ENCODE measurements at places on chromosomes 6 and 20.

GRCh38 chr6:81997090-81997926 lies 244.8 kb upstream of the TENT5A start:
- DNase-seq = no peak

GRCh38 chr6:75244063-75244584 lies 523 bp upstream of the COX7A2 start:
- no peak for DNase-seq

- DNase-seq = no peak
Measured at GRCh38 chr6:81940451-81940985, 188.0 kb upstream of the TENT5A start.

DNA sequence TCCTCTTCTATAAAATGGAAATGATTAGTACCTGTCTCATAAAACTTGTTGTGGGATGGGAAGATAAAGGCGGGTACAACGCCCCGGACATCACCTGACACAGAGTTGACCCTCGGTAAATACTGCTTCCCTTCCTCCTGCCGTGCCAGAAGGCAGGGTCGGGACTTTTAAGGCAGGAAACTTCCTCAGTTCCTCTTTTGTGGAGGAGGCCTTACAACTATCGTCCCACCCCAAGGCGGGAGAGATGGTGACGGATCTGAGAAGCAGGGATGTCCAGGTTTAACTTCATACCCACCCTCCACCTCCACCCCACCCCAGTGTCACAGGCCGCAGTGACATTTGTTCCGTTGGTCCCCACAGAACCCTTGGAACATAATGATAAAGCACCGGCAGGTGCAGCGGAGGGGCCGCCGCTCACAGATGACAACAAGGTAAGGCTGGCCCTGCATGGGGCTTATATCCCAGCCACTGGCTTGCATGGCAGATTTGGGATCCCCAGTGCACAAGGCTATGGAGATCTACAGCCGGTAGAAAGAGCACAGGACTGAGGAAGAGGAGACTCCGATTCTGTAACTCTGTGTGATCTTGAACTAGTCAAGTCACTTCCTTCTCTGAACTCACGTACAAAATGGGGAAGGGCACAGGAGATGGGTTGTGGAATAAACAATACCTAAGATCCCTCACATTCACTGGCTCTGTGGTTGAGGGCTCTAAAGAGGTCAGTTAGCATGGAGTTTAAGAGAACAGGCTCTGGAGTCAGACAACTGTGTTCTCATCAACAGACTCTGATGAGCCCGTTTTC lies 764 bp downstream of the DNTTIP1 start:
- DNase-seq = peak; percentile 51

- no peak for DNase-seq
Measured at GRCh38 chr6:30122515-30122914, 9.6 kb upstream of the TRIM31 start.

DNA sequence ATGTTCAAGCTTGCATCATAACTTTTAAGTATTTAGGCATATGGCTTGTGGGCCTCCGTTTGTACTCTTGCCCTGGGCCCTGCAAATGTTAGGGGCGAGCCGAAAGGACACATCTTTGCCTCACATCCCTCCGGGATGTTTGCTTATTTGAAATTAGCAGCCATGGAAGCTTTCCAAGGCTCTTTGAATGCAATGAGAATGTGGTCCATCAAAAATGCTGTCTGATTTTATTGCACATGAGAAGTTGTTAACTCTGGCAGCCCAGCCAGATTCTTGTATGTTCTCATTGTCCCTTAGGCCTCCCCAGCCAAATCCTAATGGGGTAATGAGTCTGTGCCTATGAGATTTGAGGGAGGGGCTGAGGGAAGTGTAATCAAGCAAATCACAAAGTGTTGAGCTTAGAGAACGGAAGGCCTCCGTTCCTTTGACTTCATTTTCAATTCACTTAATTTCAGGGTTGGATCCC lies 261.2 kb upstream of the MARCKS start:
- no peak for DNase-seq

DNA sequence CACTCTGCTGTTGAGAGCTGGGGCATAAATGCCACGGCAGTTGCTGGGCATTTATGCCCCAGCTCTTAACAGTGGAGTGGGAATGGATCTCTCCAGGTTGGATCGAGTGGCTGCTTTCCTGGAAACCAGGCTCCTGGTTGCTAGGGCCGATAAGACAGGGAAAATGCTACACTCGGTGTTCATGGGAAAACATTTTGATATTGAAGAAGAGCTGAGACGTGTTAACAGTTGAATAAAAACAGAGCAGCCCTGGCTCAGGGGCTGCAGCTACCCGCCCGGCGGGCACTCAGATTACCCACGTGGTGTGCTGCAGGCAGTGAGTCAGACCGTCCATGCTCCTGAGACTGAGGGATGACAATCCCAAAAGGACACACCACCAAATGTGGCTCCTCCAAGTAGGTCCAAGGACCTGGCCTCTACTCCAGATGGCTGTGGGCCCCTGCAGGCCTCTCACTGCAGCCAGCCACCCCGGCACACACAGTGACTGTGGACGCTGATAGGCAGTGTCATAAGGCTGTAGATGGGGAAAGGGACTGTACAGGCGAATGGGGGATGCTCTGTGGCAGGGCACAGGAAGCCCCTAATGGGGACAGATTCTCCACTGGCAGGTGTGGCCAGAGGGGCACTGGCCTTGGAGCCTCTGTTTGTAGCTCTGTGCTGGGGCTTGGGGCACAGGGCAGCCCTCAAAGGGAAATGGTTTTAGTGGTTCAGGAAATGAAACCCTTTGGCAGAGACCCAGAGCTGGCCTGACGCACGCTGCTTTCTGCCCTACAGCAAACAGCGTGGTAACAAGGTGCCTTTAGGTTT lies 237.8 kb downstream of the LY86 start:
- peak; percentile 78 for DNase-seq

DNA sequence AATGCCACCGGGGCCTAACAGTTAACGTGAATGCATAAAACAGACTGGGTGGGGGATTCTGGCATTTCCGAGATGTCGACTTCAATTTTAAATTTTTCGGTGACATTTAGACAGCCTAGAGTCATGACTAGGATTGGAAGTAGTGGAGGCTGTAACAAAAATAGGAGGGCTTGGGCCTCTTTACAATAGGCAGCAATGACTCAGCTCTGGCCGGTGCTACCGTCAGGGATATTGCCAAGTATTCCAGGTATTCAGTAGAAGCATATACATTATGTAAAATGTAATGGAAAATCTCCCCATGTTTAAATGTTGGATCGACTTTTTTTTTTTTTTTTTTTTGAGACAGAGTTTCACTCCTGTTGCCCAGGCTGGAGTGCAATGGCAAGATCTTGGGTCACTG lies 136.2 kb upstream of the STMND1 start:
- DNase-seq = no peak

GRCh38 chr6:24052590-24052961 lies 73.4 kb upstream of the NRSN1 start:
- DNase-seq = no peak

GRCh38 chr6:69105288-69105687 lies 470.2 kb downstream of the ADGRB3 start:
- DNase-seq = no peak

GRCh38 chr6:65979120-65979519 lies 272.1 kb upstream of the EYS start:
- DNase-seq = no peak

GRCh38 chr20:3927486-3928291 lies 38.5 kb downstream of the PANK2 start:
- peak; percentile 90 for DNase-seq

DNA sequence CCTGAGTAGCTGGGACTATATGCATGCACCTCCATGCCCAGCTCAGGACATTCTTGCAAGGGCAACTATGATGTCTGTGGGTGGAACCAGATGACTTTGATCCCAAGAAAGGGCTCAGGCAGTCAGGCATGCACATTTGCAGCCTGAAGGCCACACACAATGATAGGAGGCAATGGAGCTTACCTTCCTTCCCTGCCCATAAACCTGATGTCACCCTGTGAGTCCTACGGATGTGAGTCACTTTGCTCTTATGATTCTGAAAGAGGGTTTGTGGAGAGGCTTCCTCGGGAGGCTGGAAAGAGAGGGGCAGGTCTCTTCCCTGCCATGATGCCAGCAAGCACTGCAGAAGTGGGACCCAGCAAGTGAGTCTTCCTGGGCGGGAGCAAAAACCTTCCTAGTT lies 202.4 kb downstream of the LY86 start:
- no peak for DNase-seq

DNA sequence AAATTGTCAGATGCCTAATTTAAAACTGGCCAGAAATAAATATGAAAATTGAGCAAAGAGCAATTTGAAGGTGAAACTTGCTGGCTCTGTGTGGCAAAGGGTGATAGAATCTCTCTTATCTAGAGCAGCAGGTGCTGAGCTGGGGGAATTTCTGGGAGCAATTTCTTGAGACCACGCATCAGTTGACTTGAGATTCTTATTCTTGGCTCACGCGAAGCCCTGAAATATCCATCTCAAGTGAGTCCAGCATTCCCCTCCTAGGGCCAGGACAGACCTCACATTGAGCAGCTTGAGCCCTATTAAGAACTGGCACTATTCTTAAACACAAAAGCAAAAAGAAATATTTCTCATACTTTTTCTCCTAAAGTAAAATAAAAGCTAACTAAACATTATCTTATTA lies 66.3 kb downstream of the MAP7 start:
- no peak for DNase-seq

DNA sequence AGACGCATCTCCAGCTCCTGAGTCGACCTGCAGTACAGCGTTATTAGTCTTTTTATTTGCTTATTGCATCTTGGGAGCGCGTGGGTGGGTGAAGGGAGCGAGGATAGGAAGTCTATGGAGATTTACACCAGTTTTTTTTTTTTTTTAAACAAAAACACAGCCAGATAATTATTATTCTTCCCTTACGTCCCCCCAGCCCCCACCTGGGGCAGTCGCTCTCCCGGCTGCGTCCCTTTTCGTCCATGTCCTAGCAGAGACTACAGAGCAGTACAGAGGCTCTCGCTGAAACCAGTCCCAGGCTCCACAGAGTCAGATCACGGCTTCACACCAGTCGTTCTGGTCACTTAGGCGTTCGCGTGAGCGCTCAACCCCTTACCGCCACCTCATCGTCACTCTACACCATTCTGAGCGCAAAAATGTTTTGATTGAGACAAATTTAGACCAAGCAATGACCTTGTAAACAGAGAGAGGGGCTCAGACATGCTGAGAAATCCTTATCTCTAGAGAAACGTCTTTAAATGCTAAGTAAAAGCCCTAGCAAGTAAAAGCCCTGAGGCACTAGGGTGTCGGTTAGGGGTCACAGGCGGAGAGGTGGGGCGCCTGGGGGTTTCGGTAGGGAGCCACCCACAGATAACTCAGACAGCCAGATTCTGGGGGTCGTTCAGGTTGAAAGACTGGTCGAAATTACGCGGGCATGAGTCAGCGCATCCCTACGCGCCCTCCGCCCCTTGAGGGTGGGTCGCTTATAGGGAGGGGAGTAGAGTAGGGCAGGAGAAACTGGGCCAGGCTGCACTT lies 975 bp upstream of the PPT2 start:
- no peak for DNase-seq

- no peak for DNase-seq
Measured at GRCh38 chr6:2434116-2434515, 188.7 kb upstream of the GMDS start.

- no peak for DNase-seq
Measured at GRCh38 chr6:153073841-153074240, 57.2 kb downstream of the RGS17 start.

- no peak for DNase-seq
Measured at GRCh38 chr6:78525976-78526375, 341.4 kb upstream of the IRAK1BP1 start.

GRCh38 chr6:67231092-67231491 lies 1404.0 kb upstream of the ADGRB3 start:
- no peak for DNase-seq

- DNase-seq = no peak
Measured at GRCh38 chr6:41284726-41285125, 1.8 kb downstream of the TREM1 start.

DNA sequence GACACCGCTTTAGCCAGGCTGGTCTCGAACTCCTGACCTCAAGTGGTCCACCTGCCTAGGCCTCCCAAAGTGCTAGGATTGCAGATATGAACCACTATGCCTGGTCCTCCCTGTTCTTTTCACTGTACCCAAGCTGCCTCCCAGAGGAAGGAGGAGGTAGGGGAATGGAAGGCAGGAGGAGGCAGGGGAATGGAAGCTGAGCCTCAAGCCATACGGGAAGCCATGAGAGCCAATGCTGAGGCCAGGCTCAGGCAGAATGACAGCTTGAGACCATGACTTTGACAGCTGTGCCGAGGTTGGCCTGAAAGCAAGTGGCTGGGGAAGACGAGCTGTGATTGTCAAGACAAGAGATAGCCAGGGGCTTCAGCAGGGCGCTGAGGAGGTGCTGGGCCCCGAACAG lies 13.6 kb upstream of the ZNF335 start:
- no peak for DNase-seq

GRCh38 chr6:154950979-154951344 lies 44.2 kb upstream of the TIAM2 start:
- no peak for DNase-seq

- no peak for DNase-seq
Measured at GRCh38 chr20:62816031-62816883, 593 bp upstream of the COL9A3 start.

DNA sequence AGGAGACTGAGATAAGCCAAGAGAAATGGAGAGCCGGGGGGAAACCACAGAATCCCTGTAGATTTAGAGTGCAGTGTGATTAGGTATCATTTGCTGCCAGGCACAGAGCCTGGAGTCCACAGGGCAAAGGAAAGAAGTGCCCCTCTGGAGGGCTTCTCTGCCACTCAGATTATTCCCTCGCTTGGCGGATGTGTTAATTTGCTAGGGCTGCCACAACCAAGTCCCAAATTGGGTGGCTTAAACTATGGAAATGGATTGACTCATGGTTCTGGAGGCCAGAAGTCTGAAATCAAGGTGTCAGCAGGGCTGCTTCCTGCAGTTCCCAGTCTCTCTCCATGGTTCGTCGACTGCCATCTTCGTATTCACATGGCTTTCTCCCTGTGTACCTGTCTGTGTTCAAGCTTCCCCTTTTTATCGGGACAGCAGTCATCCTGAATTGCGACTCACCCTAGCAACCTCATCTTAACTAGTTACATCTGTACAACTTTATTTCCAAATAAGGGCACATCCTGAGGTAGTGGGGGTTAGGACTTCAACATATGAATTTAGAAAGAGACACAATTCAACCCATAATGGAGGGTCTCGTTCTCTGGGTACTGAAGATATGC lies 122.2 kb downstream of the ANKRD60 start:
- DNase-seq = no peak

DNA sequence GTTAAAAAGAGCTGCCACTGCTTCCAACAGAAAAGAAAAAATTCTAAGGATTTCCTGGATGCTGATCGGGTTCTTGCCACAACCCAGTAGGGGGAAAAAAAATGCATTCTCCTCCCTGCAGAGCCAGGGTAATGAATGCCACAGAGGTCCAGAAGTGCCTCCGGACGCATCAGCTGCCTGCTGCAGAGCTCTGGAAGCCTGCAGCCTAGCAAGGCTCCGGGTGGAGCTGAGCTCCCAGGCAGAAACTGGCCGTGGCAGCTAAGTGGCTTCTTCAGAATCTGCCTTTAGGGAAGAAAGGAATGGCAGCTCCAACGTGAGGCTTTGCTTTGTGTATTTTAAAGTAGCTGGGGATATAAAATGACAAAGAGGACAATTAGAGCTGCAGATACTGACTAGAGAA lies 155.0 kb downstream of the CFAP61 start:
- no peak for DNase-seq

GRCh38 chr6:47057830-47058540 lies 15.9 kb upstream of the ADGRF1 start:
- DNase-seq = no peak
